ENCODE measurements at places on chromosomes 1 and 21.
A peak's percentile ranks its signal among the peaks of the same experiment; 100 is the strongest.

GRCh38 chr1:86339014-86339812 is 56.9 kb downstream of the ODF2L start:
- DNase-seq = peak; percentile 67

DNA sequence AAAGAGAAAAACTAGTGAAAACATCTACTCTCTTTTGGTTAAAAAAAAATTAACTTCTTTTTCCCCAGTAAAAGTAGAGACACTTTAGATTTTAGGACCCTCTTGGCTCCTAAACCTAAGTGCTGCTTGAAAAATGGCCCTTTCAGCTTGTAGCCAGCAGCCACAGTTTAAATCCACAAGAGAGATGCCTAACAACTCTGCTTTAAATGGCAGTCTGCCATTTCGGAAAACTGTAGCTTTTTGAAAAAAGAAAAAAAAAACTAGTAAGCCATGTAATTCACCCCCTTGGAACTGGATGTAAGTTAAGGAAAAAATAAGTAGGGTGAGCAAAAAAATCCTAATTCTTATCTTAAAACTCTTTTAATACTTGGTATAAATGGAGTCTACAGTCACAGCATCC is 56.0 kb downstream of the LHX9 start:
- DNase-seq = no peak

DNA sequence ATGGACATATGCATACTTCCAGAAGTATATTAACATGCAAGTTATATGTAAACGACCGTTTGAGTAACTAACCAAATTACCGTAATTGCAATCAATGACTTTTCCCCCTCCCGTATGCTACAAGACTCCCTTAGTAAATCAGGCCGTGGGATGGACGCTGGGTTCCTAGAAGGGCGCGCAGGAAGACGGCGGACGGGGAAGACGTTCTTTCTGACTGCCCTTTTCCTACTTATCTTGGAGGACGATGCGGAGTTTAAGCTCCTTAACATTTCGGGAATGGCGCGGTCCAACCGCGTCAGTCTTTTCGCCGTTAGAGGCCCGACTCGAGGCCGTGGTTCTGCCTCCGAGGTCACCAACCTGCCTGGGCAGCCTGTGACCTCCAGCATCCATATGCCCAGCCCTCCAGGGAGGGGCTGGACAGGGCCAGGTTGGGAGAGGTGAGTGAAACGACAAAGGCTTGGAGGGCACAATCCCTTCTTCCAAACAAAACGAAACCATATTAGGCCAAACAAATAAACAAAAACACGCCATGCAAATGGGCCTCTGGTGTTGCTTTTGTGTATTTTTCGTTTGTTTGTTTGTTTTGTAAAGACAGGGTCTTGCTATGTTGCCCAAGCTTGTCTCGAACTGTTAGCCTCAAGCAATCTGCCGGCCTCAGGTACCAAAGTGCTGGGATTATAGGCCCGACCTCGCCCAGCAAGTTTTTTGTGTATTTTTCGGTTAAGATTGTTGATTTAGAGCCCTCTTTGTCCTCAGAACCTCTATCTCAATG is 873 bp upstream of the PI4KB start:
- no peak for DNase-seq

- DNase-seq = no peak
These were observed at the start of gene CD160 for GRCh38 chr1:145719230-145720079. CD160 (plus strand) TSS chr1:145719499; CDS start chr1:145728328, 8,829 bp downstream.

DNA sequence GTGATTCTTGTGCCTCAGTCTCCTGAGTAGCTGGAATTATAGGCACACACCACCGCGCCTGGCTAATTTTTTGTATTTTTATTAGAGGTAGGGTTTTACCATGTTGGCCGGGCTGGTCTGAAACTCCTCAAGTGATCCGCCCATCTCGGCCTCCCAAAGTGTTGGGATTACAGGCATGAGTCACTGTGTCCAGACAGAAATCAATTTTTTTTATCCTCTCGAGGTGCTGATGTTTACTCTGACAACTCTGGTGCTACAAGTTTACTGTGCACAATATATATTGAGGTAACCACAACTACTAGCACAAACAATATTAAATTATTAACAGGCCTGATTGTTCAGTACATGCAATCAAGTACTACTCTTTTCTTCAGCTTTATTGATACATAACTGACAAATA is 39.7 kb downstream of the F13B start:
- DNase-seq = no peak
